ENCODE measurements at places on chromosomes 1 and 21.

GRCh38 chr1:210496063-210496462, 167.4 kb downstream of the HHAT start:
- DNase-seq = no peak

DNA sequence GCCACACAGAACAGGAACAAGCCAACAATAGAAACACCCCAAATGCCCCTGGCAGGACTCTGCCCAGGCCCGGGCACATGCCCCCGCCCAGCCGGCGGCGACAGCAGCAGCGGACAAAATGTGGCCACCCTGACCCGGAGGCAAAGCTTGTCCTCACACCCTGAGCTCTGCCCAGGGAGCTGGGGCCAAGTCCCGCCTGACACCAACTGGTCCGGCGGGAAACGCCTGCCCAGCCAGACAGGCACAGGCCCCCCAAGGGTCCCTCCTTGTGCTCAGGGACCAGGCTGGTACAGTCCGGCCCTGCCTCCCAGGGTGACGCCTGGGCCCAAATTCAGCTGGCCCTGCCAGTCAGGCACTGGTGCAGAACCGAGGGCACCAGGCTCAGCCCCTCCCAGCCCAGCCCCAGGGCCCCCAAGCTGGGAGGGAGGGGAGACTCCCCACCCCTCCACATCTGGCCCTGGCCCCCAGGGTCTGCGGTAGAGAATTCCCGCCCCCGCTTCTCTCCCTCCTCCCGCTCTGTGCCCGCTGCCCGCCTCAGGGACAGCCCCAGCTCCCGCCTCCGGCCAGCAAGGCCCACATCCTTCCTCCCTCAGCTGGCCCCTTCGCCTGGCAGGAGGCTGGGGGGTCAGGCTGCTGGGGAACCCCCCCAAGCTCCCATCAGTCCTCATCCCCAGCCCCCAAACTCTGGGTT, 2.0 kb downstream of the AHDC1 start:
- DNase-seq = no peak

DNA sequence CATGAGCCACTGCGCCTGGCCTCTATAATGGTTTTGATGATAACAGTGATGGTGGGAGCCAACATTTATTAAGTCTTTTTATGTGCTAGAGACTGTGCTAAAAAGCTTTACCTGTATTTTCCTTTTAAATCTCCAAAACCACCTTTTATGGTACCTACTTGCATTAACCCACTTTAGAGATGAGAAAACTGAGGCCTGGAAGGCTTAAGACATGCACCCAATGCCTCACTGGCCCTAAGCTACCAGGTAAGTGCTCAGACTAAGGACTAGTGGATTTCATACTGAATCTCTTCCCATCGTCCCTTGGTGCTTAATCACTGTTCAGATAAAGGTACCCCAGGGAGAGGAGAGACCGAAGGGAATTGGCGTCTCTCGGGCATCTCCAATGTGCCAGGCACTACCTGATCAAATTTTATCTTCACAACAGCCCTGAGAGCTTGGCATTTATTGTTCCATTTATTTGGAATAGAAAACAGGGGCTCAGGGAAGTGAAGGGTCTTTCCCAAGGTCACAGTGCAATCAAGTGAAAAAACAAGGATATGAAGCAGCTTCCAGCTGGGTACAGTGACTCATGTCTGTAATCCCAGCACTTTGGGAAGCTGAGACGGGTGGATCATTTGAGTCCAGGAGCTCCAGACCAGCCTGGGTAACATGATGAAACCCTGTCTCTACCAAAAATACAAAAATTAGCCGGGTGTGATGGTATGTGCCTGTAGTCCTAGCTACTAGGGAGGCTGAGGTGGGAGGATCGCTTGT, 84.2 kb downstream of the LACTBL1 start:
- no peak for DNase-seq

- no peak for DNase-seq
Observed at GRCh38 chr1:186611156-186611555, 69.1 kb downstream of the PTGS2 start.

DNA sequence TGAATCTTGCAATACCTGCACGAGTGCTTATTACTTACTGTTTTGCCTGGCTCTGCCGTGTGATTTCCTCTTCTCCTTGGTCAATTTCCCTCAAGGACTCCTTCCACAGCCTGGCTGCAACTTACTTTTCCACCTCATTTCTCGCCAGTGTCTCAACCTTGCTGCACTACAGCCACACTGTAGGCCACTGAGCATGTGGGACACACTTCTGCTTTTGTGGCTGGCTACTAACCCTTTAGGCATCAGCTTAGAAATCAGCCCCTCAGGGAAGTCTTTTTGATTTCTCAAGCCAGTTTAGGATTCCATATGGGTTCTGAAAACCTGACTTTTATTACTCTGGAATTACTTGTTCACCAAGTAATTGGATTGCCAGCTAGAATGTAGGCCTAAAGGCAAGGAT, 5.2 kb upstream of the DMRTB1 start:
- no peak for DNase-seq

GRCh38 chr21:33488936-33489335, 2.6 kb downstream of the DNAJC28 start:
- no peak for DNase-seq

GRCh38 chr1:208243967-208244916, at the start of gene PLXNA2:
Gene PLXNA2, minus strand, starts transcription at chr1:208244384. Its CDS starts 26,462 bp downstream, at chr1:208217922.
- peak; percentile 64 for DNase-seq

GRCh38 chr1:239547987-239548386, 161.6 kb downstream of the CHRM3 start:
- DNase-seq = peak; percentile 8

Data from CD4-positive, alpha-beta T cell treated with Interleukin-15 for 4 hours (primary cell).